ENCODE measurements at places on chromosomes 6 and 20.

- DNase-seq = no peak
Measured at GRCh38 chr6:114608091-114608490, 265.3 kb upstream of the HS3ST5 start.

- DNase-seq = no peak
Measured at GRCh38 chr6:19472850-19473249, 364.3 kb upstream of the ID4 start.

GRCh38 chr6:22208026-22208425 is 88.8 kb downstream of the PRL start:
- DNase-seq = no peak

DNA sequence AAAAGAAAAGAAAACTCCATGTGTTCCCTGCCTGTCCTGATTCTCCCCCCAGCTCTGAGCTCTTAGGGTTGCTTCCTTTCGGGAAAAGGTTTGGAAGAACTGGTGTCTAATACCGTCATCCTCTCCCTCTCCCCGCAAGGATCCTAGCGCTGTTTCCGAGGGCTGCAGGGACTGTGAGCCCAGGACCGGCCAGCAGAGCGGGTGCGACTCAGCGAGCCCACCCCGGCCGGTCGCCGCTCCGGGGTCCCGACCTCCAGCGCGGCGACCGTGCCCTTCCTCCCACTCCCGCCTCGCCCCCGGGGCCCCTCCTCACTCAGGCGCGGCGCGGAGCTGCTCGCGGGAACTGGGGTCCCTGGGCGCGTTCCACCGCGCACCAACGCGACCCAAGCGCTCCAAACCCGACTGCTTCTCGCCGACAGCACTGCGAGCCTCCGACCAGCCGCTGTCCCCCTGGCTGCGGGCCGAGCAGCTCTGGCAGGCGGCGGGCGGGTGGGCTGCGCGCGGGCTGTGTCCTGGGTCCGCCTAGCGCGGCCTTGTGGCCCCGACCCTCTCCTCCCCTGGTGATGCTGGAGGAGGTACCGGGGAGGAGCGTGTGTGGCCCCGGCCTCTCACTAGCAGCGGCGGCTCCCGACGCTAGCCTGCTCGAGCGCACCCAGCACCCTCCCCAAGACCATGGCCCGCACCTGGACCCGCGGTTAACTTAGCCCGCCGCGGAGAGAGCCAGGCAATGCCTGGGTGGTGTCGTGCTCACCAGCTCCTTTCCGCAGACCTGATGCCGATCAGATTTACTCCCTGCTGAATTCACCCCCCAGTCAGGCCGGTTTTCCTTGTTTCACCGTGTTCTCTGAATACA is at the start of gene PLA2G7:
Gene PLA2G7, minus strand, starts transcription at position 509 of the 853 bp plus-strand sequence. CDS start 12,484 bp downstream, outside the sequence.
- DNase-seq = no peak
